ENCODE measurements at places on chromosomes 12 and 14. TPM values are rescaled to one million over a fixed set of nuclear protein-coding genes. Genes with fewer than 3 reads are reported as not detected.
A peak's percentile ranks its signal among the peaks of the same experiment; 100 is the strongest.

DNA sequence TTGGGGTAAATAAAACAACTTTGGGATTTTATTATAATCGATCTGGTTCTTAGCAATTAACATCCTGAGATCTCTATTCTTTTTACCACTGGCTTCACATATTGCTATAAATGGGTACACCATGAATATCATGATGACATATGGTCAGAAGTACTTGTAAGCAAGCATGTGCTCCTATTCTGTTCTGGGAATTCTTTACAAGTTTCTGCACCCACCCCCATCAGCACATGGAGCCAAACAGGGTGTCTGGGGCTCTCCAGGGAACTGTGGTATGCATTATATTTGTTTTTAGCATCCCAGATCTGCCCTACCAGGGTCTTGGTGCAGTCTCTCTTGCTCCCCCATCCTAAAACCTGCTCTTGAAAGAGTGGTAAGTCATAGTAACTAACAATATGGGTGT, 31.3 kb downstream of the DMAC2L start:
- no peak for DNase-seq

DNA sequence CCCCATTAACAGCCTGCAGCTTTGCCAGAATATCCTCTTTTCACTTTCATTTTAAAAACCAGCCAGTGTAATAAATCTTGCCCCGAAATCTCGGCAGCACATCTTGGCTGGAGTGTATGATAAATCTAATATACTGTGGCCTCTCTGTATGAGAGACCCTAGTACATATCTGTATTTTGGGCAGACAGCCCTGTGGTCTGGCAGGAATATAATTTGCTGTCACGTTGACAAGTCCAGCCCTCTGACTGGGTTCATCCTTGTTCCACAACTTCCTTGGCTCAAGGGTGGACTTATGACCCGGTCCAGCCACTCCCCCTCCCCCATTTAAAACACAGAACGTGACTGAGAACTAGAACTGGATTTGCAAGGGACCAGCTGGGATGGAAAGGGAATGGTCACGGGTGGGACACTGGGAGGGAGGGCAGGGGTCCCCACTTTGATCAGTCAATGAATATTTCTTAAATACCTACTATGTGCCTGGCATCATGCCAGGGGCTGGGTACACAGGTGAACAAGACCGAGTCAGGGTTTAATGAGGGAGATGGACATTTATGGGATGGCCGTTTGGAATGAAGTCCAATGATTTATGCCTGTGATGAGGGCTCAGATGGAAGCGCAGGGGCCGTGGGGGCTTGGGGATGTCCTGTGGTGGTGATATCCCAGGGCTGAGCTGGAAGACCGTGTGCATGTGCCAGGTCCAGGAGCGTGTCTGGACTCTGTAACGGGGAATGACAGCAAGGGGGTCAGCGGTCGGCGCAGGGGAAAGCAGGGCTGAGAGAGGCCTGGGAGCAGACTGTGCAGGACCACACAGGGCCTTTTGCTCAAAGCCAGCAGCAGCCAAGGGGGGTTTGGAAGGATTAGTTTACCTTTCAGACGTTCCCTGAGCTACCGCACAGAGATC, 190.5 kb downstream of the PHETA1 start:
- no peak for DNase-seq

DNA sequence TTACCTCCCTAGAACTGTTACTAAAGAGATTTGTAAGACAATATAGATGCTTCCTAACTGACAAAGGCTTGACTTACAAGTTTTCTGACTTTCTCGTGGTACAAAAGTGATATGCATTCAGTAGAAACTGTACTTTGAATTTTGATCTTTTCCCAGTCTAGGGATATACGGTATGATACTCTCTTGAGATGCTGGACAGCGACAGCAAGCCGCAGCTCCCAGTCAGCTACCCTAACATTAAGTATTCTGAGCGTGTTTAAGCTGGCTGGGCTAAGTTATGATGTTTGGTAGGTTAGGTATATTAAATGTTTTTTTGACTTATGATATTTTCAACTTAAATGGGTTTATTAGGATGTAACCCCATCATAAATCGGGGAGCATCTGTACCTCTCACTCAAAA, 55.2 kb upstream of the CDKL1 start:
- DNase-seq: no peak

- no peak for DNase-seq
Observed at GRCh38 chr14:71244341-71244740, 337.1 kb downstream of the PCNX1 start.

DNA sequence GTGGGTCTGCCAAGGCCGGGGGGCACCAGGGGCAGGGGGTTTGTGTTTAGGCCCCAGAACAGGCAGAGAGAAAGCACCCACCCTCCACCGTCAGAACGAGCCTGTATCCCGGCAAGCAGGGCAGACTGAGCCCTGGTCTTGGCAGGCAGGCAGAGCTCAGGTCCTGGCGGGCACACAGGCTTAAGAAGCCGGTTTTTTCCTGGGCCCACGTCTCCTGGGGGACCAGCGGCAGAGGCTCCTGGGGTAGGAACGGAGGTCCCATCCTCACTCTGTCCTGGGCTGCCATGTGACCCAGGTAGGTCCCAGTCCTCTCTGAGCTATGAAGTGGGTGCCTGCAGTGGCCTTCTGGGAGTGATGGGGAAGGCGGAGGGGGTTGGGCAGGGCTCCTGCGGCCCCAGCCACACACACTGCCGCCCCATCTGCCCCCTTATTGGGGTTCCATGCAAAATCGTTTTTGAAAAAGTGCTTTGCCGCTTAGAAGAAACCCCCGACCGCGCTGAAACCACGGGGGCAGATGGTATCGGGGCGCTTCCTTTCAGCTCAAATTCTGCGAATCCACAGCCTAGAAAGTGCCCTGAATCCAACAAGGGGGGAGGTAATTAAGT, 24.2 kb downstream of the SH2B3 start:
- DNase-seq: no peak

- DNase-seq: peak; percentile 25
Observed at GRCh38 chr12:122891661-122892525, 4.0 kb downstream of the VPS37B start.

DNA sequence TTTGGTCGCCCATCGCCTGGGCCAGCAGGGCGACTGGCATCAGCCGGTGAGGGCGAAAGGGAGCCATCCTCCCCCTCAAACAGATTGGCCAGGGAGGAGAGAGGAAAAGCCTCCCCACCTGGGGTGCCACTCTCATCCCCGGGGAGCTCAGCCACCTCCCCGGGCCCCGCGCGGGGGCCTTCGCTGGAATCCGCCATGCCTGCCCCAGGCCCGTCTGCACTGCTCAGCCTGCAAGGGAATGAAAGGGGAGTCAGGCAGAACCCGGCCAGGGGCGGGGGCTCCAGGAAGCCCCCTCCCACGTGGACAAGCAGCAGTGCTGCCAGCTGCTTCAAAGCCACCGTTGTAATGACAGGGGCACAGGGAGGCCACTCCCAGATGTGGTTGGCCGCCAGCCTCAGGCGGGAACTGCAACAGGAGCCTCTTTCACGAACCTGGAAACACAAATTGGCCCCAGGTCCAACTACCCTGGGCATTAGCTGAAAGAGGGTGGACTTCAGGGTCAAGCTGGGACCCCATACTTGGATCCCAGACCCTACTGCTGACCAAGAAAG, 18.5 kb downstream of the TRPV4 start:
- DNase-seq: no peak

DNA sequence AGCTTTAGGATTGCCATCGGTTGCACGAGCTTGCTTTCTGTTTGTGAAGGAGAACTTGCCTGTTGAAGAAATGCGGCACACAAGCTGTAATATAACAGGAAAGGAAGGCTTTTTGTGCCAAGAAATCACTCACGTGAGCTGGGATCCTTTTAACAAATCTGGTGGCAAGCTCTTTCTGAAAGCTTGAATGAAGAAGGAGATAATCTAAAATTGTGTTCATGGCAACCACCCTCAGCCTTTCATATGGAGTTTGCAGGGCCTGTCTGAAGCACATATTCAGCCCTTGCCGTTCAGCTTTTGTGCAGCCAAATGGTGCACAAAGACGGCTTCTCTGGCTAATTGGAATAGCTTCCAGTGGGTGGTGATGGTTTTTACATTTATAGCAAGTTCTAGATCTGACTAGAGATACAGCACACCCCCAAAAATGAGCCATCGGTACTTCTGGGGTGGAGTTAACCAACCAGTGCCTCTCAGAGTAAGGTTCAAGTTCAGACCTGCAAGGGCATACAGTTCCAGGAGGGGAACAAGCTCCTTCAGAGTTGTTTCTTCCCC, 107.4 kb downstream of the AEBP2 start:
- DNase-seq: no peak

- DNase-seq: no peak
Observed at GRCh38 chr12:9351136-9351535, 142.9 kb upstream of the PZP start.

GRCh38 chr12:116037941-116038837, 239.3 kb downstream of the MED13L start:
- DNase-seq: no peak

- DNase-seq: no peak
Observed at GRCh38 chr14:21933681-21934080, 260.1 kb upstream of the OR4E1 start.

Gene PSMB5
- 191 TPM for total RNA-seq

Gene CLEC4E
- total RNA-seq: not detected
